ENCODE measurements at places on chromosomes 2 and 18. TPM values are rescaled to one million over a fixed set of nuclear protein-coding genes. Genes with fewer than 3 reads are reported as not detected.

Gene CDK5R2
- total RNA-seq, result 0.71 TPM

Gene ABCB11
- not detected for total RNA-seq

Gene GALNT5
- 4.3 TPM for total RNA-seq

Gene SCN1A
- not detected for total RNA-seq

Gene SLC14A1
- 0.89 TPM for total RNA-seq

Gene NPHP1
- total RNA-seq, result 6.7 TPM

Gene SIX2
- not detected for total RNA-seq

Gene SH2D6
- not detected for total RNA-seq
